DMS 273 treated with DMSO at 0.1 percent for 48 hours (cell line): ENCODE measurements at places on chromosomes 5 and 9.

GRCh38 chr9:37995961-37996818, 72.8 kb downstream of the SHB start:
- no peak for DNase-seq

DNA sequence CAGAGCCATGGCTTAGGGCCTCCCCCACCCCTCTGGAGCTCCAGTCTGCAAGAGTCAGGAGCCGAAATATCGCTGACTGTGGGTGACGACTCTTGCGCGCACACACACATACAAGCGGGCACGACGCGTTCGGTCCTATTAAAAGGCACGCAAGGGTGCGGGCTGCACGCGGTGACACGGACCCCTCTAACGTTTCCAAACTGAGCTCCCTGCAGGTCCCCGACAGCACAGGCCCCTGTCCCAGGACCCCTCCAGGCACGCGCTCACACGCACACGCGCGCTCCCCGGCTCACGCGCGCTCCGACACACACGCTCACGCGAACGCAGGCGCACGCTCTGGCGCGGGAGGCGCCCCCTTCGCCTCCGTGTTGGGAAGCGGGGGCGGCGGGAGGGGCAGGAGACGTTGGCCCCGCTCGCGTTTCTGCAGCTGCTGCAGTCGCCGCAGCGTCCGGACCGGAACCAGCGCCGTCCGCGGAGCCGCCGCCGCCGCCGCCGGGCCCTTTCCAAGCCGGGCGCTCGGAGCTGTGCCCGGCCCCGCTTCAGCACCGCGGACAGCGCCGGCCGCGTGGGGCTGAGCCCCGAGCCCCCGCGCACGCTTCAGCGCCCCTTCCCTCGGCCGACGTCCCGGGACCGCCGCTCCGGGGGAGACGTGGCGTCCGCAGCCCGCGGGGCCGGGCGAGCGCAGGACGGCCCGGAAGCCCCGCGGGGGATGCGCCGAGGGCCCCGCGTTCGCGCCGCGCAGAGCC, at the start of gene GRIN1:
TSS of gene GRIN1 (plus strand) at position 433 of the 746 bp plus-strand sequence. CDS start 333 bp downstream, outside the sequence.
- no peak for DNase-seq

GRCh38 chr5:59698207-59699178, 195.0 kb downstream of the PDE4D start:
- no peak for DNase-seq

DNA sequence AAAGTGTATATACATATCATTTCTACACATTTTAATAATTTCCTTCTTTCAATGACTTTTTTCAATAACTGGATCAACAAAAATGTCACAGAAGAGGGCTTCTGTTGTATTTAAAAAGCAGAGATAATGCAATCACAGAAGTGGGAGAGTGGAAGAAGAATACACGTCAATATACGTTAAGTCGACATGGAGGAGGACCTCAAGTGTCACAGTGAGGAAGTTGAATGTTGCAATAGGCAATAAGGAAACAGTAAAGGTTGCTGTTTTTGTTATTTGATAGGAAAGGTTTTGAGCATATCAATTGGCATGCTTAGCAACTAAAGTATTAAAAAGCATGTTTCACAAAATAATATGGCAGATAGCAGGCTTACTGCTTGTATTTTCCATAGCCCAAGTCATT, 184.0 kb upstream of the NR4A3 start:
- no peak for DNase-seq

DNA sequence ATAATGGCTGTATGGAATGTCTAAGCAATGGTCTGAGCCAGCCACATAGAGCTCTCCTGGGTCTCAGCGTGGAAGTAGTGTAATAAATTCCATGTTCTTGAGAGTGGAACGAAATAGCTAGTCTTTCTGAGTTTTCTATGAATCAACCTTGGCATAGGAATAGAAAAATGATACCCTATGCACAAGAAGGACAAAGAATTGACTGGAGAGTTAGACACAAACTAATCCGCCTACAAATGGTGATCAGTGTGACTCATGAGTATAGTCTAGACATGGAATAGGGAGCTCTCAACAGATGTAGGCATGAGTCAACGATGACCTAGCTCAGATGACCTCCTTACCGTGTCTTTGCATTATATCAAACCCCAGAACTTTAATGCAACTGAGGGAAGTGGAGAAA, 256.8 kb upstream of the GRIN3A start:
- no peak for DNase-seq

DNA sequence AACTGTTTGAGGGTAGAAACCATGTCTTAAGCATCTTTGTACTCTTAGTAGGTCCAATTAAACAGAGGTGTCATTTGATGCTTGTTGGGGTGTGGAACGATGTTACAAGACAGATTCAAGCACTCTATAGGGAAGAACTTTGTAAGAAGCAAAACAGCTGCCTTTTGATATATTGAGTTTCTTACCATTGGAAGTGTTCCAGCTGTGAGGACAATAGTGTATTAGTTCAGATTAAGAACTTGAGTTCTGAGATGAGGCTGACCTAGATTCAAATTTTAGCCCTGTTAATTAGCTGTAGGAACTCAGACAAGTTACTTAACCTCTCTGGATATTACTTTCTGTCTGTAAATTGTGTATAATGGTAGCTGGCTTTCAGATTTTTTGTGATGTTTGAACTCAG, 19.6 kb upstream of the ZNF462 start:
- DNase-seq = no peak

- DNase-seq = peak; percentile 35
Measured at GRCh38 chr9:38309324-38310195, 82.9 kb upstream of the ALDH1B1 start.

DNA sequence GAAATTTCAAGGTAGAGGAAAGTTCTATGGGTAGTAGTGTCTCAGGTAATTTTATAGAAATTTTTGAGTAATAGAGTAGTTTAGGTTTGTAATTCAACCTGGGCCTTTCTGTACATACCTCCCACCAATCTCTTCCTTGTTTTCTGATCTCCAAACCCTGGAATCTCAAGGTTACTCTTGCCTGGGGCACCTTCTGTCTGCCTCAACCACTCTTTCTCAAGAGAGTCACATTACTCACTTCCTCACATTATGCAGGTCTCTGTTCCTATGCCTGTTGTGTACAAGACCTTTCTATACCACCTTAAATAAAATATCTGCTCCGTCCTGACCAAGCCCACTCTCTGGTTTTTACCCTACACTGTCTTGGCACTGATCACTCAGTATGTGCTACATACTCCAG, 412.6 kb upstream of the CTNND2 start:
- DNase-seq = no peak

DNA sequence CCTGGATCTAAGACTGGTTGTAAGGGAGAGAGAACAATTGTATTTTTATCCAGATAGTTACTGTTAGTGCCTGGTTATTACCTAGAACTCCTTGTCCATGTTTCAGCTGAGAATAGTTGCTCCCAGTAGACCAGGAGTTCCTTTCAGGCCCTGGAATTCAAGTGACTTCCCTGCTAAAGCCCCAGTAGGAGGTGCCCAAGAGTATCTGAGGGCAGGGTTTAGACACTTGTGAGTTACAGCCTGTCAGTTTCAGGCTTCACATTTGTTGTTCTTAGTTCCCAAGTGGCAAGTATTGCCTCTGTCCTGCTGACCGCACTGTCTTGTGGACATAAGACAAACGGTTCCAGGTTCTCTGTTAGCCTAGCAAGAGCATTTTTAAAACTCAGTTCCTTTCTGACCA, 743.9 kb upstream of the SEMA6A start:
- DNase-seq = no peak

DNA sequence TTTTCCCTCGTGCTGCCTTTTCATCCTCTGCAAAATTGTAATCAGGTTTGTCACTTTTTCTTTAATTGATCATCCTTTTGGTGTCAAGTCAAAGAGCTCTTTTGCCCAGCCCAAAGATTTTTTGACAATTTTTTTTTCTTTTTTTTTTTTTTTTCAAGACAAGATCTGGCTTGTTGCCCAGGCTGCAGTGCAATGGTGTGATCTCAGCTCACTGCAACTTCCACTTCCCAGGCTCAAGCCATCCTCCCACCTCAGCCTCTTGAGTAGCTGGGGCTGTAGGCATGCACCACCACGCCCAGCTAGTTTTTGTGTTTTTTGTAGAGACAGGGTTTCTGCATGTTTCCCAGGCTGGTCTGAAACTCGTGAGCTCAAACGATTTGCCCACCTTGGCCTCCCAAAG, 36.7 kb downstream of the CDK7 start:
- DNase-seq = no peak

DNA sequence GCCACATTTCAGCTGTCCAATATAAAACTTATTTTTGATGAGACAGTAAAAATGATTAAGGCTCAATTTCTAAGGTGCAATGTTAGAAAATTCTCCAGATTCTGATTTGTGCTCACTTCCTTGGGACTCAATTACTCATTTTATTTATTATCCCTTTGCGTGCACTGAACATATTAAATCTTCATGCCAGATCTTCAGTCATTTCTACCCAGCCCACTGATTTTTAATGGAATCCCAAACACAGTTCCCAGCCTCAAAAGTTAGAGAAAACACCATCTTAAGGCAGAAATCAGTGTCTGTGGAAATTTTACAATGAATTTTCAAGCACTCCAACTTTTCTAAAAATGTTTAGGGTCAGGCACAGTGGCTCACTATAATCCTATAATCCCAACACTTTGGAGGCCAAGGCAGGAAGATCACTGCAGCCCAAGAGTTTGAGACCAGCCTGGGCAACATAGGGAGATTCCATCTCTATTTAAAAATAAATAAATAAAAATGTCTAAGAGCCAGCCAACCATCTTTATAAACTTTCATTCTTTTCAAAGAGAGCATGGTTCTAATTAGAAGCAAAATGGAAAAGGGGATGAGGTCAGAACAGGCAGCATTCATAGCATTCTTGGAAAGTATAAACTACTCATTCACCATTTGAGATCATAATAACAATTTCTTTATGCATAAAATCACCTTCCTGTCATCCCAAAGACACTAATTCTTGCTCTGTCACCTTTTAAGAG, 53.7 kb downstream of the TLE1 start:
- DNase-seq = no peak

GRCh38 chr5:71576241-71576640, 10.9 kb upstream of the MCCC2 start:
- no peak for DNase-seq

DNA sequence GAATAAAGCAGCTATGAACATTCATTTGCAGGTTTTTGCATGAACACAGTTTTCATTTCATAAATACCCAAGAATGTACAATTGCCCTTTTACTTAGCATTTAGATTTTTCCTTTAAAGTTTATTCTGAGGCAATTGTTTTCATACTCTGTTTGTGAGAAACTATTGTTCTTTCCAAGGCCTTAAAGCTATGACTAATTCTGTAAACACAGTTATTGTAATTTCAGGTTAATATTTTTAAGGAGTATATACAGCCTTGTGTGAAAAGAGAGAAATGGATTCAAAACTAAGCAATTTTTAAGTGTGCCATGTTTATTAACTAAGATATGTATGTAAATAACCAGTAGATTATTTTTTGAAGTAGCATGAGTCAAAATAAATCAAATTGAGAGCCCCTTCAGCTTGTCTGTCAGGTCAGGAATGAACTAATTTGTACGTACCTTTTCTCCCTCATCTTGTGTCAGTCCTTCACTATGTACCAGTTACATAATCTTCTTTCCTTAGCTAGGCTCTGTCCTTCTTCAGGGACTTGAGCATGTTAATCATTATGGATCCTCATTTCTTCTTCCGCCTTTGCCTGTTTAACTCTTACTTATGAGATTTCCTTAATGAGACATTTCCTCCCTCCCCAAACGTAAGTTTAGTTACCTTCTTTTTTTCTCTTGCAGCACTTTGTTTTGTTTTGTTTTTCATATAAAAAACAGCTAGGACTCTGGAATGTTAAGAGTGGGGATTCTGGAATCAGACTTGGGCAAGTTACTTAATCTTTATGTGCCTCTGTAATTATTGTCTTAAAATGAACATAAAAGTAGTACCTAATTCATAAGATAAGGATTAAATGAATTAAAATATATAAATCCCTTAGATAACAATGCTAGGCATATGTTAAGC, 63.6 kb downstream of the NIPBL start:
- no peak for DNase-seq

DNA sequence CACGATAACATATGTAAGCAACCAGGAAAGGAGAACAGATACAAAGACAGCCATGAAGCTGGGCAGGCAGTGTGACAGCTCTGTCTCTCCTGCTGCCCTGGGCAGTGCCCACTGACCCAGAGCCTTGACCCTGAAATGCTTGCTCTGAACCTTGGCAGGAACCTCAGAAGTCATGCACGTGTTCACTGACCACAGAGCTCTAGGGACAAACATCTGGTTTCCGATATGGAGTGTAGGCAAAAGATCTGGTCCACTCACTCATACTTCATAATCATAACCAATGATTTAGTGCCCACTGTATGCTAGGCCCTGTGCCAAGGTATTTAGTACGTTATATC, 102.6 kb downstream of the FSTL4 start:
- DNase-seq = no peak

DNA sequence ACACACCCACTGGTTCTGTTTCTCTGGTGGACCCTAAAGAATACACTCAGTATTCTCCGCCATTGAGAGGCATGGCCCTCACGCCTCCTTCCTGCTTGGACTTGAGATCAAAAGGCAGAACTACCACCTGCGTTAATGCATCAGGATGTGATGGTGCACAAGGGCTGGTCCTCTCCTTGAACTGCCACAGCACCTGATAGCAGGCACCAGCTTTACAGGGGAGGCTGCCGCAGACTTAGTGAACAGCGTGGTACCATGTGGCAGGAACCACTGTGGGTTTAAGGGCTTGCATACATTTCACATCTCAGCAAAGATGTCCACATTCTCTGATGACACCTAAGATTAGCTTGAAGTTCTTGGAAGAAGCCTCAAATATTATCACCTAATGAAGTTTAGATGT, 208.7 kb downstream of the GADD45G start:
- DNase-seq = no peak

DNA sequence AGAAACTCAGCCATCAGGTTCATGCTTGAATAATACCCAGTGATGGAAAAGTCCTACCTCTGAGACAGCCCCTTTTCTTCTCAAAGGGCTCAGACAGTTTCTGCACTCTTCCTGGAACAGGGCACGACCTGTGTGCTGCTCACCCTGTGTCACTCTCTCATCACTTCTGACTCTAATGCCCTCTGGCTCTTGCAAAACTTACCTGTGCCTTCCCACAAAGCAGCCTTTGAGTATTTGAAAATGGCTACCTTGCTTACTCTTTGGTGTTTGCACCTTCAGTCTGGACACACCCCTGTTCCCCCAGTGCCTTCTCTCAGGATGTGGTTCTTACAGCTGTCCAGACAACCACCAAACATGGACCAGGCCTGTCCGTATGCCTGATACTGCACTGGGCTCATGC, 171.4 kb downstream of the GRIA1 start:
- no peak for DNase-seq

DNA sequence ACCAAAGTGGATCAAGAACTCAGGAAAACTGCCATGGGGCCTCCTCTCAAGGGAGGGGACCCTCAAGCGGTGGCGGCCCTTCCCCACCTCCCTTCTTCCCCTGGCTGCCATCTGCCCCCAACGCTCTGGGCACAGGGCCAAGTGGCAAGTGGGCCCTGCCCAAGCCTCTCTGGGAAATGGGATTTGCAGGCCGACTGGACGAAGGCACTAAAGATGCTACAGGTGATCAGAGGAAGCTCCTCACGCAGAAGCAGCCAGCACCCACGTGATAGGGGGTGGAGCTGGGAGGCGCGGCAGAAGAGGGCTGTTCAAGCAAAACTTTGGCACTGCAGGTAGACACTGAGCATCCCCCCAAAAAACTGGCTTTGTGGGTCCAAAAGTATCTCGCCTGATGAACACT, 52.7 kb upstream of the UBTD2 start:
- DNase-seq = no peak

- no peak for DNase-seq
Measured at GRCh38 chr5:110757118-110757729, 18.4 kb downstream of the SLC25A46 start.

- no peak for DNase-seq
Measured at GRCh38 chr9:87875831-87876545, 6.7 kb upstream of the SPATA31E1 start.
